ENCODE measurements at places on chromosomes 6 and 20.

DNA sequence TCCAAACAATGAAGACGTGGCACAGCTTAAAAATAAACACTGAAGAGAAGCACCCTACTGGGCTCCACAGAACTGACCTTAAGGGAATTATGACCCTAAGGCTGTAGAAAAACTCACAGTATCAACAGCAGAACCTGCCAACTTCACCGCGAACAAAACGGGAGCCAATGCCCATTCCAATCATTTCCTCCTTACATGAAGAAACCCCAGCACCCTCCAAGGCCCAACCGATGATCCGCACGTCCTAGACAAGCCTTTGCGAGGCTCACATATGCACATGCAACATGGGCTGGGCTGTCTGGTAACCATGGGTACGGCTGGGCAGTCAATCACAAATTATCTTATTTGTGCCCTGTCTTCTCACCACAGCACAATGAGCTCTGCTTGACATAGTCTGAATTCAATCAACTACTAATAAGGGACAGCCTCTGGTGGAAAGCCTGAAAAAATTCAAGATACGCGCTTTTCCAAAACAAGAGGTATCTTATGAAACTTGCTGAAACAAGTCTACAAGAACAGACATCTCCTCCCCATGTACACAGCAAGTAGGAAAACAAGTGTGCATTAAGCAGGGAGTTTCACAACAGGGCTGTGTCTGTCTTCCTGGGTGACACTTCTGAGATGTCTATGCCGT lies 1.7 kb downstream of the DIDO1 start:
- DNase-seq: no peak

- DNase-seq: peak; percentile 88
Measured at GRCh38 chr20:46438156-46438750, 31.8 kb upstream of the ELMO2 start.

DNA sequence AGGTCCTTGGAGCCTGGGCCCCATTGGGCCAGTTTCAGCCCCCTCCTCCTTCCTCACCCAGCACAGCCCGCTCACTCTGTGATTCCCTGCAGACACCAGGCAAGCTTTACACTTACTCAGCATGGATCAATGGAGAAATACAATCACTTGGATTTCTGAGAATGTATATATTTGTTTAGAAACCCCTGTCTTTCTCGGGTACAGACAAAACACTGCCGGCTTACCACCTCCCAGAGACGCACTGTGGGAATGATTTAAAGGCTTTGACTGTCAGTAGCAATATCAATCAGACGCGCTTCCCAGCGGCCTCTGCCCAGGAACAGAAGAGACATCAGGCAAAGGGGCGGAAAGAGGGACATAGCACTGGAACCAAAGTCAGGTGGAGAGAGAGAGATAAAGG lies 186.5 kb downstream of the MAFB start:
- DNase-seq: no peak

- DNase-seq: no peak
Measured at GRCh38 chr6:135525594-135525993, 28.1 kb upstream of the AHI1 start.

DNA sequence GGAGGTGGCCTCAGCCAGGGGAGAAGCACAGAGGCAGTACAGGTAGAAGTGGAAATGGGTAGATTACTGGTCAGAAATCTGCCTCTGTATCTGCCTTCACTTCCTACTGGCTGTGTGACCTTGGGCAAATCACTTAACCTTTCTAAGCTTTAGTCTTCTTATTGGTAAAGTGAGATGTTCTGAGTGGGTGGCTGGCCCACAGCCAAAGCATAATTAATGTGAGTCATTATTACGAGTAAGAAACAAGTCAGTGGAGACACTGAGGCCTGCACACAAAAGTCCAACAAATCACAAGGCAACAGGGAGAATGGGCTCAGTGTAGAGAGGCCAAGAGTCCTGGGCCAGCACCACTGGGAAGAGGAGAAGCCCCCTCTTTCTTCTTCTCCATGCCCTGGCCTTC lies 39.1 kb downstream of the NRN1 start:
- DNase-seq: no peak

GRCh38 chr6:45533386-45533785 lies 155.7 kb upstream of the SUPT3H start:
- peak; percentile 26 for DNase-seq

DNA sequence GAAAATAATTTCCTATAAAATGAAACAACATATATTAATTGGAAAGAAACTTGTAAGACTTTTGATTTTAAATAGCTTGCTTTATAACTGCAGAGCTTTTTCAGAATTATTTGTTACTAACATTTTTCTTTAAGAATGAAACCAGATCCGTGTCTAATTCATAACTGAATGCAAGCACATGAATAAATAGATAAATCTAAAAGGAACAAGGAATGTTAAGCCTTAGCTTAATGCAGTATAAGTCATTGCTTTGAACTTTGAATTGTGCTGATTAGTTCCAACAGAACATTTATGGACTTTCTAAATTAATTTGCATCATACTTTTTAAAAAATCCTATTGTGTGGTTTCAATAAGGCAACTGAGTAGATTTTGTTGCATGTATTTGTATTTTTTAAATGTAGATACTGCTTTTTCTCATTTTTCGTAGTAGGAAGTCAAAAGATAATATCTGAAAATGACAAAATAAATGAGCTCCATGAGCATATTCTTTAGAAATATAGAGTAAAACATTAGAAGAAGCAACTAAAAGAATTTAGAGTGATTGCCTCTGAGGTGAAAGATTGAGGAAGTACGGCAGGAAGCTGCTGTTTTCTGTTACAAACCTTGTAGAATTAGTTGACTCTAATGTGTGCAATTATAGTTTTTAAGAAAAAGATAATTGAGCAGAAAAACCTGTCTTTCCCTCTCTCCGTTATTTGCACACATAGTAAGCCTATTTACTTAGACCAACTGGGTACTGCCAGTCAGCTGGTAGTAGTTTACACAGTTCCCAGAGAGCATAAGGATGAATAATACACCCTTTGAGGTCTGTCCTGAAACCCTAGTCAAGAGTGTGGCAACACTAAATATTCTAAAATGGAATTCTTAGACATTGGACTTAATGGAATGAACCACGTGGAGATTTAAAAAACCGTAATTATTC lies 32.6 kb upstream of the SLC35D3 start:
- no peak for DNase-seq

- no peak for DNase-seq
Measured at GRCh38 chr6:163455552-163455951, 41.0 kb downstream of the QKI start.

- DNase-seq: no peak
Measured at GRCh38 chr20:44022464-44022863, 107.8 kb downstream of the TOX2 start.

DNA sequence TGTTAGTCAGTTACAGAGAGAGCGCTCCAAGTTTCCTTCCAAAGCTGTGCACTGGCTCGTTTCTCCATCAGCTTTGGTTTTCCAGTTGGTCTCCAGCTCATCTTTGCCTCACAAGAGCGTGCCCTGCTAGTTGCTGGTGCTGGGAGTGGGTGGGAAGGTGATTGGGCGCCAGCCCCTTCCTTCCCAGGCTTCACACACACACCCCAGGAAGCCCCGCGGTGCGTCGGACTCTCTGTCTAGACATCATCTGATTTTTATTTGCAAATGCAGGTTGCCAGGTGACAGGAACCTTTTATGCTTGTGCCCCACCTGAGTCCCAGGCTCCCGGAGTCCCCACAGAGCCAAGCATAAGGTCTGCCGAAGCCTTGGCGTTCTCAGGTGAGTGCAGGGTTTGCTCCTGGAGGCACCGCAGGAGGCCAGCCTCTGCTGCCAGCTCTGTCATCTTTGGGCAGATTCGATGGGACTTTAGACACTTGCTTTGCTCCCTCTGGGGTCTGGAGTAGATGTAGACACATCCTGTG lies 7.1 kb downstream of the IRF4 start:
- DNase-seq: no peak

GRCh38 chr6:139699335-139699734 lies 324.9 kb upstream of the CITED2 start:
- DNase-seq: no peak

- no peak for DNase-seq
Measured at GRCh38 chr6:15439410-15440025, 193.6 kb downstream of the JARID2 start.

DNA sequence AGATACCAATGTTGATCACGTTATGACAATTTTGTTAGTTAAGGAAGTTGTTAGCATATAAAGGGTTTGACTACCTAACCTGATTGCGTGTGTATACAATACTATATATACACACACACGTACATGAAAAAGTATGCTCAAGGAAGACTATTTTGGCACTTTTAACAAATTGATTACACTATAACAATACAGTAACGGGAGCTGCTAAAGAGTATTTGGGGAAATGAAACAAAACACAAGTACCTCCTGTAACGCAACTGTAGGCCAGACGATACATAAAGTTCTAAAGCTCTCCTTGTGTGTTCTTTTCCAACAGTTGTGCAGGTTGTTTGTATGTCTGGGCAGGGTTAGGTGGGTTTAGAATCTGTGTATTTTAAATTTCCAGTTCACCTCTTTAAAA lies 98.7 kb downstream of the PLEKHG1 start:
- no peak for DNase-seq

- no peak for DNase-seq
Measured at GRCh38 chr20:21289651-21290050, 13.5 kb upstream of the XRN2 start.

GRCh38 chr20:33868595-33868994 lies 57.4 kb downstream of the CHMP4B start:
- DNase-seq: no peak

GRCh38 chr20:57177636-57178280 lies 88.7 kb downstream of the BMP7 start:
- no peak for DNase-seq

GRCh38 chr6:170042596-170043118 lies 248.2 kb downstream of the DLL1 start:
- no peak for DNase-seq

GRCh38 chr6:72911463-72912155 lies 289.7 kb downstream of the KCNQ5 start:
- no peak for DNase-seq

DNA sequence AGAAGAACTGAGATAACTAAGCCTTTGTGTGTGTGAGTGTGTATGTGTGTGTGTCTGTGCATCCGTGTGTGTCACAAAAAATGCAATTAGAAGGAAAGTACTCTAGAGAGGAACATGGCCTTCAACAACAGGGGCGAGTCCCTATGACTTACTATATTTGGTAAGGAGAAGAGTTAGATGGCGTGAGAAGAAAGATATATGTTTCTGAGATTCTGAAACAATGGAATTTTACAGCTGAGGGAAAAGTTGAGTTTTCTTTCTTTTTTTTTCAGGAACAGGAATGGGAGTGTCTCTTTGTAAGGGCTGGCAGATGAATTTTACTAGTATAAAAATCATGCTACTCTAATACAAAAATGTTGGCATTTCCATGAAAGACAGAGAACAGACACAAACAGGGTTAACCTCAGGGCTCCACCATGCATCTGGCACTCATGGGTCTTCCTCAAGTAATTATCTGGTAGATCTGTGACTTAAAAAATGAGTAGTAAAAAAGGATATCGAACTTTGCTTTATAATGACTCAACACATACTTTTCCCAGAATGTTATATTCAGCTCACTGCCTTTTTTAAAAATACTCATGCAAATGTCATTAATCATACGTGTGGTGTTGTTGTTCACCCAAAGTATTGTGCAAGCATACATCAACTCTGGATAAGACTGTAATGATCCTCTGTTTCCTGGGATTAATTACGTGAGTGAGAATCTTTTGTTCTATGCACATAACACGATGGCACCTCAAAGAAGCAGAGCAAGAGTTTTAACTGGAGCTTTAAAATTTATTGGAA lies 12.8 kb upstream of the SASH1 start:
- no peak for DNase-seq

DNA sequence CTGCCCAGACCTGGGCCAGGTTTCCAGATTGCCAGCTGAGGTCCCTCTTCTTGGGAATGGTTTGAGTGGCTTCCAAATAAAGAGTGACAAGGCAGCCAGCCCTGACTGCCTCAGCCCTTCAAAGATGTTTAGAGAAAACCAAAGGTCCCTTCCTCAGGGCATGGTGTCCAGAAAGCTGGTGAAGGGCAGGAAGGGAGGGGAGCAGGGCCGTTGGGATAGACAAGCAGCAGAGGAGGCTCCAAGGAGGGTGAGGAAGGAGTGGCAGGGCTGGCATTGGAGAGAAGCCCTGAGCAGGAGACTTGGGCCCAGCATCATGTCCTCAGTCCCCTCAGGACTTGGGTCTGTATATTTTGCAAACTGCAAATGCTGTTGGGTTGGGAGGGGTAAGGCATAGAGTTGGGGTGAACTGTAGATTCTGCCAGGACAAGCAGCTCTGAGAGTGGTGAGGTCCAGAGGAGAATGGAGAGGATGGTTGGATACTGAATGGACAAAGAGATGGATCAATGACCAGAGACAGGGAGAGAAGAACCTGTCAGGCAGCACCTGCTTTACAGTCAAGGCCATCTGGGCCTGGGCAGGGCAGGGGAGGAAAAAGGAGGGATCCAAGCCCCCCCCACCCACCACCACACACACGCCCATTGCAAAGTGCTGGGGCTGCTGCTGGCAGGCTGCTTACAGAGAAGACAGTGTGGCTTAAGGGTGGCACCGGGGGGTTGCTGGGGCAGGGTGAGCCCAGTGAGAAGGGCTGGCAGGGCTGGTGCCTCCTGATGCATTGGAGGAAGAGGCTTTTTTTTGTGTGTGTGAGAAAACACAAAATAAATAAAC lies 5.5 kb upstream of the DSN1 start:
- DNase-seq: no peak

- DNase-seq: no peak
Measured at GRCh38 chr20:44891826-44892225, 6.3 kb downstream of the YWHAB start.

GRCh38 chr6:97215157-97215769 lies 67.8 kb downstream of the MMS22L start:
- DNase-seq: peak; percentile 70

- no peak for DNase-seq
Measured at GRCh38 chr6:11616200-11616611, 78.7 kb downstream of the TMEM170B start.

- peak; percentile 73 for DNase-seq
Measured at GRCh38 chr6:46325561-46326530, 155.1 kb upstream of the ENPP5 start.

DNA sequence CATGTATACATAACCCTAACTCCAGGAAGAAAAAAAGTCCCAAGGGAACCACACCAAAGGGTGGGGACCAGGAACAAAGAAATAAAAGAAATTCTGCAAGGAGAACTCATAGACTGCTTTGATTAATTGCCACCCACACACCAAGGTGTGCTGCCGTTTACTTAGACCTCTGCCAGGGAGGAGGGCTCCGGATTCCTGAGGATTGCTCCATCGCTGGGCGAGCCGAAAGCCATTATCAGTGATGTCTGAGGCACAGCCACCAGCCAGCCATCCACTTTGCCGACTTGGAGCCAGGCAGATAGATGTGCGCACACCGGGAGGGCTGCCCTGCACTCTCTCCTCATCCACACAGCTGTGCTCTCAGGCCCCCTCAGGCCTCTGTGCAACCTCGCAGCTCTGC lies 272.7 kb upstream of the FOXQ1 start:
- DNase-seq: no peak

- DNase-seq: no peak
Measured at GRCh38 chr6:9334979-9335378, 899.6 kb upstream of the SLC35B3 start.

DNA sequence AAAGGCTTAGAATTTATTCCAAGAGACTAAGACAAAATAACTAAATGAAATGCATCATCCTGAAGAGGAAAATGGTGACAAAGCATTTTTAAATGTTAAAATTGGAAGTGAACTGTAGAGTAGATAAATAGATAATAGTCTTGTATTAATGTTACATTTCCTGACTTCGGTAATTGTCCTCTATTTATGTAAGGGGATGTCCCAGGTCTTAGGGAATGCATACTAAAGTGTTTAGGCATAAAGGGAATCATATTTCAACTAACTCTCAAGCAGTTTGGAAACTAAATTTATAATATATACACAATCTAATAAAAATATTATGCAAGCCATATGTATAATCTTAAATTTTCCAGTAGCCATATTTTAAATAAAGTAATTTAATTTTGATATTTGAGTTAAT lies 159.3 kb downstream of the WDR27 start:
- no peak for DNase-seq

Measured in midbrain (tissue), 1 donor.